NCI-H1105 (cell line): ENCODE measurements at places on chromosomes 12 and 14.

GRCh38 chr12:62332598-62332997 is 72.4 kb downstream of the USP15 start:
- no peak for DNase-seq

DNA sequence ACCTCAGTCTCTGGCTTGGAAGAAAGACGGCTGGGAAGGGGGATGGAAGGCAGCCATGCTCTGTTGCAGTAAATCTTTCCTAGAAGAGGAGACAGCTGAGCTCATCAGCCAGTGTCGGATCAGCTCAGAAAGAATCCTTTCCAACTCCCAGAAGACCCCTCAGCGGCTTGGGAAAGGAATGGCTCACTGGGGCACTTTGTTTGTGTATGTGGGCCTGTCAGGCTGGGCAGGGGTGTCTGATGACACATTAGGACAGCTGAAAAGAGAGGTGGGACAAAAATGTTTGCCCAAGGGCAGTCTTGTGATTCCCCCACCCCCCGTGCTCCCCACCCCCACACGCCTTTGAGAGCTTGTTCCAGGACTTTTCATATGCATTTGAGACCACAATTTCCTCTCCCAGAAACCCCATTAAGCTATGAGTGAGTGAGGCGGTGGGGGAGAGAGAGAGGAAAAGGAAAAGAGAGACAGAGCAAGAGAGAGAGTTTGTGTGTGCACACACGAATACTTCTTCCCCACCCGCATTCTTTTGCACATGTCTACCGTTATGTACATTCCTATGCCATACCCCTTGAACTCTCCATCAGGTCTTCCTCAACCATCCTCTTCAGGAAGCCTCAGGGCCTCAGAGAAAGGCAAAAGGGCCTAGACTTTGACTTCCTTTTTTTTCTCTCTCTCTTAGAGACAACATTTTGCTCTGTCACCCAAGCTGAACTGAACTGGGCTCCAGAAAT is 198.9 kb downstream of the ZFP36L1 start:
- no peak for DNase-seq

DNA sequence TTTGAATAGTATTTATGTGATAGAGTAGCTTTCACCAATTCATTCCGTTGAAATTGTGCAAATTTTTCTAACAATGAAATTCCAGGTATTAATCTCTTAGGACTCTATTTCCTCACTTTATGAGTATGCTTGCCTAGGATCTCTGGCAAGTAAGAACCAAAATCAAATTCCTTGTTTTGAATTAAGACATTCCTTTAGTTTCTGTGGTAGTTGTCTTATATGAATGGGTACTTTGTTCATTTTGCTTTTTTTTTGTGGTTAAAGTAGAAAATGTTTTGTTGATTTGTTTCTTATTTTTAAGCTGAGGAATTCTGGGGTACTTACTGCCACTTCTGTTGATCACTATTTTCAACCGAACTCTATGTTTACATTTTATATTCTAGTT is 59.8 kb downstream of the KITLG start:
- no peak for DNase-seq

DNA sequence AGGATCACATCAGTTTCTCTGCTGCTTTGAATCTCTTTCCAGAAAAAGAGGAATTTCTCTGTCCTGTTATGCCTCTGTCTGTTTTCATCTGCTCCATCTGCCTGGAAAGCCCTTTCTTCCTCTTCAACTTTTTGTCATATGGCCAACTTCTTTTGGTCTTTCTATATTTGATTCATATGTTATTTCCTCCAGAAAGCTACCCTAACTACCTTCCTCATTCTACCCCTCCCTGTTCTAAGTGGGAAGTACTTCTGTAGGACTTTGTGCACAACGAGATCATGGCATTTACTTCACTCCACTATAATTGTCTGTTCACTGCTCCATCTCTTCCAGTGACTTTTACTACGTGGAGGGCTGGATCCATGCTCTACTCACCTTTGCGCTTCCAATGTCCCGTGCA is 5.9 kb downstream of the CLEC4D start:
- no peak for DNase-seq

- DNase-seq: no peak
These were observed 96.8 kb upstream of the TMEM132C start for GRCh38 chr12:128170181-128170580.

DNA sequence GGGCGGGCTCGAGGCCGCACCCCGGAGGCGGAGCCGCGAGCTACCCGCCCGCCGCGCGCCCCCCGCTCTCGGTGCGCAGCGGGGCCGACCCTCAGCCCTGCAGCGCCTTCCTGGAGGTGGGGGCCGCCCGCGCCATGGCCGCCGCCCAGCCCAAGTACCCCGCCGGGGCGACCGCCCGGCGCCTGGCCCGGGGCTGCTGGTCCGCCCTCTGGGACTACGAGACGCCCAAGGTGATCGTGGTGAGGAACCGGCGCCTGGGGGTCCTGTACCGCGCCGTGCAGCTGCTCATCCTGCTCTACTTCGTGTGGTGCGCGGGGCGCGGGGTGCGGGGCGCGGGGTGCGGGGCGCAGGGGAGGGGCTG is at the start of gene P2RX2:
Gene P2RX2, plus strand, starts transcription at position 94 of the 361 bp plus-strand sequence. Its CDS starts 41 bp downstream, at position 135.
- no peak for DNase-seq

- no peak for DNase-seq
These were observed 96.6 kb upstream of the NEDD1 start for GRCh38 chr12:96810477-96810876.

GRCh38 chr12:1391722-1392121 is 202.7 kb downstream of the FBXL14 start:
- DNase-seq: no peak

DNA sequence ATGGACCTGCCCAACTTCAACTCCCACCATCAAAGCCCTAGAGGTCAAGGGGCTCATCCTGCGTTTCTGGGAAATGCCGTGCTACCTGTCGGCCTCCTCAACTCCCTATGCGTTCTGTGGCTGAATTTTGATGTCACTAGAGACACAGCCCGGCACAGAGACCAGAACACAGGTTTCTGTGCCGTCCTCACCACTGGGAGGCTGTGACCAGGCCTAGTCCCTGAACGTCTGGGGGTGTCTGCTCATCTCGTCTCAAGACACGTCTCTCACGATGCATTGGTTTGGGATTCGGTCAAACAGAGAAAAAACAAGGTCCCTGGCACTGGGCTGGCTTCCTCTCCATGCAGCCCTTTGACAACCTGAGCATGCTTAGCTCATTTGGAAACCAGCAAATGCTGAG is 33.5 kb downstream of the SLC15A4 start:
- no peak for DNase-seq

DNA sequence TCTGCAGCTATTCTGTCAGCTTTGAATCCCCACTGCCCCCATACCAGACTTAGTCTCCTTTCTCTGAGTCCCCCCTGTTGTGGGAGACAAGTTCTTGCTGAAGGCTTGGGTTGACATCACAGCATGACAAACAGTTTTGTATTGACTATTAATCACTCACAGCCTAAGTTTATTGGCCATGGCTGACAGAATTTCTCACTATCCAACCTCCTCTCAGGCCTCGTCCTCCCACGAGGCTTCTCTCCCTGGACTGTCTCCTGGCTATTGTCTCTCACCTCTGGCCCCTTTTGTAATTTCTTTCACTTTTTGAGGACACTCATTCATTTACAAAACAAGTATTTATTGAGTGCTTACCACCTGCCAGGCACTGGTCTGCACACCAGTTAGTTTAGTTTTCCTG is 35.2 kb upstream of the DCD start:
- no peak for DNase-seq

GRCh38 chr12:24705216-24705615 is 243.7 kb downstream of the BCAT1 start:
- no peak for DNase-seq

DNA sequence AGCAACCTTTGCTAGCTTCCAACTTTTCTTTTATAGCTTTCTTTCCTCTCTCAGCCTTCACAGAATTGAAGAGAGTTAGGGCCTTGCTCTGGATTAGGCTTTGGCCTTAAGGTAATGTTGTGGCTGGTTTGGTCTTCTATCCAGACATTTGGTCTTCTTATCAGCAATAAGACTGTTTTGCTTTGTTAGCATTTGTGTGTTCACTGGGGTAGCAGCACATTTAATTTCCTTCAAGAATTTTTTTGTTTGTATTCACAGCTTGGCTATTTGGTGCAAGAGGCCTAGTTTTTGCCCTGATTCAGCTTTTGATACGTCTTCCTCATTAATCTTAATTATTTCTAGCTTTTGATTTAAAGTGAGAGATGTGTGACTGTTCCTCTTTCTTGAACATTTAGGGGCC is 130.8 kb downstream of the RAD51B start:
- no peak for DNase-seq

DNA sequence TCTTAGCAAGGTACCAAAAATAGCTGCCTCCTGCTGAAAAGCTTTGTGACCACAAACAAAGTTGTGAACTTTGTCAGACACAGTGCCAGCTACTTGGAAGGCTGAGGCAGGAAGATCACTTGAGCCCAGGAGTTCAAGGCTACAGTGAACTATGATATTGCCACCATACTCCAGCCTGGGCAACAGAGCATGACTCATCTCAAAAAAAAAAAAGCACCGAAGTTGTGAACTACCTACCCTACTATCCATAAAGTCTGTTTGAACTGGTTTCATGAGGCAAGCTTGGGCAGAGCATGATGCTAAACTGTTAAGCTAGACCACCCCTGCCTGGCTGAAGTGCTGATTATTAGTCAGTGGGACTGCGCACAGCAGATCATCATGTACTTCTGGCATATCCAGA is 75.5 kb downstream of the RAD52 start:
- no peak for DNase-seq

- DNase-seq: no peak
These were observed 191.9 kb upstream of the PWP1 start for GRCh38 chr12:107493666-107494065.

DNA sequence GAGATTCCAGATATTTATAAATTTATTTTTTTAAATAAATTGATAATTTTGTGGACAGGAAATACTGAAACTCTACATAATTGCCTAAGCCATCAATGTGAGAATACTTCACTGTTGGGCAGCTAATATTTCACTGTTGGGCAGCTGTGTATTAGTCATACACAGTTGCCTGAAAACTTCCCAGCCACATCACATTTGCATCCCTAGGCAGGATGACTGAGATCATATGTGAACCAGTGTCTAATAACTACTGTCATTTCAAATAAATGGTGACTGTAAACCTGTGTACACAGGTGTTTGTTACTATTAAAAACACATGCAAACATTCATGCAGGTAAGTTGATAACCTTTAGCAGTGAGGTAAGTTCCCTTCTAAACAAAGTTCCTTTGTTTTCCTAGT is 43.9 kb downstream of the TMTC3 start:
- no peak for DNase-seq

GRCh38 chr14:96088911-96089310 is 49.7 kb downstream of the C14orf132 start:
- DNase-seq: no peak

DNA sequence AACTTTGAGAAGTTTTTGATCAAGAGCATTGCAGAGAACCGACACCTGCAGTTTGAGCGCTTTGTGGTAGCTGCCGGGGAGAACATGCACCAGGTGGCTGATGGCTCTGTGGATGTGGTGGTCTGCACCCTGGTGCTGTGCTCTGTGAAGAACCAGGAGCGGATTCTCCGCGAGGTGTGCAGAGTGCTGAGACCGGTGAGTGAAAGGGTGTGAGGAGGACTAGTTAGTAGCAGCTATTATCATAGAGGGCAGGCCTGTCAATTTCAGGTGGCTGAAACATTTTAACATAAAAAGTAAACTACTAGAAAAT is 27.0 kb upstream of the HIGD1C start:
- no peak for DNase-seq

- no peak for DNase-seq
These were observed 4.7 kb downstream of the FGD6 start for GRCh38 chr12:95212586-95212985.

GRCh38 chr14:38004610-38004879 is 203.2 kb upstream of the SSTR1 start:
- no peak for DNase-seq

GRCh38 chr14:86193756-86194155 is 663.8 kb downstream of the FLRT2 start:
- DNase-seq: no peak

DNA sequence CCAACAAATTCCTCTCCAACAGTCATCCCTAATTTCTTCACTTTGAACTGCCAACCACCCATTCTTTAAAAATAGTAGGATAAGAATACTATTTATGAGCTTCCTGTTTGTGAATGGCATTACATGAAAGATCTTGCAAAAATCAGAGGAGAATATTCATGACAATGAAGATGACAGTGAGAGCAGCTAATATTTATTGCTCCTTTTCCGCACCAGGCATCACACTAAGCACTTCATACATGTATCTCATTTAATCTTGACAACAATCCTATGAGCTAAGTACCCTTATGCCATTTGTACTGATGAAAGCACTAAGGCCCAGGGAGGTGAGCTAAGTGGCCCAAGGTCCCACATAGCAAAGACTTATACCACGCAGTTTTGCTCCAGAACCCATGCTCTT is 37.3 kb upstream of the CAPRIN2 start:
- DNase-seq: no peak

- peak; percentile 25 for DNase-seq
These were observed 717 bp downstream of the VASH1 start for GRCh38 chr14:76761960-76762410.

DNA sequence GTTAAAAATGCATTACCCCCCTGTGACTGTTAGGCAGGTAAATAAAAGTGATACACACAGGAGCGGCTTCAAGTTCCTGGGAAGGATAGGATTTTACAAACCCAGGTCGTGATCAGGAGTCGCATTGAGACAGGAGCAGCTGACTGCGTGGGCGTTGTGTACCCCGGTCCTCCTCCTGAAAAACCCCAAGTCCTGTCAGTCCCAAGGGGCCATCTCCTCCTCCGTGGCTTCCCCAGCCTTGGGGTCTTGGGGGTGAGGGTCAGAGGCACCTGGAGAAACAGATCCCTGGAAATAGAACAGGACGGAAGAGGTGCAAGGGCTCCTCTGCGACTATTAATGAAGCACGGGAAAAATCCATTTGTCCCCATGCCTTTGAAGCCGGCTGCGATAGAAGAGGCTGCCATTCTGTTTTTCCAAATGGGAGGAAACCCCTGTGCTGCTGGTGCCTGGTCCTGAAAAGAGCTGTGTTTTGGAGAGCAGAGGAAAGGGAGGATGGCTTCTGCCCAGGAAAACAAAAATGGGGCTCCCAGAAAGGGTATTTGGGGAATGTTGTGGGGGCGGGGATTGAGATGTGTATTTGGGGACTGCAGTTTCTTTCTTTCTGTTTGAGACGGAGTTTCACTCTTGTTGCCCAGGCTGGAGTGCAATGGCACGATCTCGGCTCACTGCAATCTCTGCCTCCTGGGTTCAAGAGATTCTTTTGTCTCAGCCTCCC is 143.1 kb downstream of the ZNF664 start:
- DNase-seq: no peak

- no peak for DNase-seq
These were observed 2.1 kb downstream of the TNS2 start for GRCh38 chr12:53051881-53052412.

- no peak for DNase-seq
These were observed 876.0 kb downstream of the RPS29 start for GRCh38 chr14:48710133-48710532.

- DNase-seq: no peak
These were observed 36.3 kb upstream of the BICD1 start for GRCh38 chr12:32070370-32070769.
